AG10803 (cell line): ENCODE measurements at places on chromosomes 5 and 9.
A peak's percentile ranks its signal among the peaks of the same experiment; 100 is the strongest.

- peak; percentile 18 for DNase-seq
Observed at GRCh38 chr5:123278284-123278683, 144.9 kb downstream of the CEP120 start.

DNA sequence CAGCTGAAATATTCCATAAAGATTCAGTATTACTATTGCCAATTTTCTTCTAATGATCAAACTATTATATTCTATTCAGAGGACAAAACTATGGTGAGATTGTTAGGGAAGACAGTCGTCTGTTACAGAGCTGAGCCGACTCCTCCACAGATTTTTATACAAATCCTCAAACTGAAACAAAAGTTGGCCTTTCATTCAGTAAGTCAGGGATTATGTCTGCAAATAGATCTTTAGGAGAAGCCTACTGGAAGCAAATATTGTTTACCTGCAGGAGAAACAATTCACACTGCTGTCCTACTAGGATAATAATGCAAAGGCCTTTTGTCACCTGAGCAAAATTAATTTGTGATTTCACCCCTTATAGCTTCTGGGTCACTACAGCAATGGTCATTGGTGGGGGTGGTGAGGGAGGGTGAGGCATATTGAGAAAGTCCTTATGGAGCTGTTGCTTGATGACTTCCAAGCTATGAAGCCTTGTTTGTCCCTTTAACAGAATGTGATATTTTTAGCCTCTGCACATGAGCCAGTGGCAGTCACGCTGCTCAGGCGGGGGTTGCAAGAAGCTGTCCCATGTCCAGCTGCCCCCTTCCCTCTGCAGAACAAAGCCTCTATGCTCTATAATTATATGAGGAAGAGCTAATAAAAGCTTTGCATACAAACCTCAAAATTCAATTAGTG, 200.5 kb upstream of the KLF9 start:
- no peak for DNase-seq

- DNase-seq: no peak
Observed at GRCh38 chr9:133632806-133633680, 3.1 kb upstream of the DBH start.

DNA sequence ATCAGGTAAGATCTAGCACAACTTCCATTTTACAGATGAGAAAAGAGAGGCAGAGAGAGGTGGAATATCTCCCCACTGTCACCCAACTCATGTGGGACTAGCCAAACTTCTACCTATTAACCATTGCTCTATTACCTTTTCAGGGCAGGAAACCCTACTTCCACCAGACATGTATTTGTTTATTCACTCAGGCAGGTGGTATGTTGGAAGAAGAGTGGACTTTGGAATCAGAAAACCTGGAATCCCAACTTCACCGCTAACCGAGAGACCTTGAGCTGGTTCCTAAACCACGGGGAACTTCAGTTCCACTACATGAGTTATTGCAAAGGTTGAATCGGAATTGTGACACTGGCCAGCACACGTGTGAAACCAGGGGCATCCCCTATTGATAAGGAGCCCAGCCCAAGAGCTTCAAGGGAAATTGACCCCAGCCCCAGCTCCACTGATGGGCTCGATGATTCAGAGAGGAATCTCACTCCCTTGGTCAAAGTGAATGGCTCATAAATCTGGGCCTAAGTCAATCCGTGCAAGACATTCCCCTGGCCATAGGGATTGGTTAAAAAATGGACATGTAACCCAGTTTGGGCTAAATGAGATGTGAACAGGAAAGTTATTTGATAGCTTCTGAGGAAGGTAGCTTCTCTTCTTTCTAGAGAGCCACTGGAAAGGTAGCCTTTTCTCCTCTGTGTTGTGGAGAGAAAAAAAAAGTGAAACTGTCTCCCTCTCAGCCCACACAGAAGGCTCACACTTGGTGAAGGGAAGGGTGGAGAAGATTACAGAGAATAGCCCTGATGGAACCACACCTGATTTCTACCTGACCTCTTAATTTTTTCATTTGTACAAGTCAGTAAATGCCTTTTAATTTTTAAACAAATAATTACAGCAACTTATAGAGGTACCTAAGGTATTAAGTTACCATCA, 5.5 kb upstream of the GLIS3 start:
- DNase-seq: no peak

- DNase-seq: peak; percentile 86
Observed at GRCh38 chr9:128553728-128554127, 1.3 kb downstream of the SPTAN1 start.

DNA sequence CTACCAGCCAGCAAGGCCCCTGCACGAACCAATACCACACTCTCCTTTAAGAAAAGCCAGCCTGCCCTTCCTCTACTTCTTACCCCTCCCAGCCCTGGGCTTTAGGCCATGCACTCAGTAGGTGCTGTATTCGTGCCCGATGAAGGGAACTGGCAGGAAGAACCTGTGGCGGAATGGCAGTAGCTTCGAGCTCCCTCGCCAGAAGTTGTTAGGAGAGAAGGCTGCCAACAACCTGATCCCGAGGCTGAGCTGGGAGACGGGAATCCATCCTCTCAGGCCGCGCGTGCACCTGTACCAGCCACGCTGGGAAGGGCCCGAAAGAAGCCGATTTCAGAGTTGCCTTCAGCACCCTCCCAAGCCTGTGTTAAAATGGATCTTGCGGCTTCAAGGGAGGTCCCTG, 45.3 kb upstream of the AKNA start:
- DNase-seq: no peak

DNA sequence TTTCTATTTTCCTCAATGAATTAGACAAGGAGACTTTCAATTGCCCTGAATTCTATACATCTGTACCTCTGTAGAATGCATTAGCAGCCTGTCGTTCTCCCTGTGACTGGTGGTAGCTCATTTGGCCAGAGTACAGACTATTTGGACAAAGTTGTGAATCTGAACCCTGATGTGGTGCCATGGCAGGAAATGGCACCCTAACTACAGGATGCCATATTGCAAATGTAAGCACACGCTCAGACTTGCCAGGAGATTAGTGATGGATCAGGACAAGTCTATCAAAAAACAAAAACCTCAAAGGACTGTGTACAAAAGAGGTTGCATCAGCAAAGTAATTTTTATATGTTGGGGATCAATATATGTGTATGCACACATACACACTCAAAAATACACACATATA, 58.3 kb downstream of the SVEP1 start:
- DNase-seq: no peak

DNA sequence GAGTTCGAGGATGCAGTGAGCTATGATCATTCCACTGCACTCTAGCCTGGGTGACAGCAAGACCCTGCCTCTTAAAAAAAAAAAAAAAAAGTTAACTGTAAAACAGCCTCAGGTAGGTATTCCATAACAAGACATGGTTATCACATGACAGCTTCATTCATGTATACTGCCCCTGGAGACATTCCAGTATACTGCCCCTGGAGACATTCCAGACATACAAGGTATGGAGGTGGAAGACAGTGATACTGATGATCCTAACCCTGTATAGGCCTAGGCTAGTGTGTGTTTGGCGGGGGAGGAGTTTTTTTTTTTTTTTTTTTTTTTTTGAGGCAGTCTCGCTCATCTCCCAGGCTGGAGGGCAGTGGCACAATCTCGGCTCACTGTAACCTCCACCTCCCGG, 105.5 kb downstream of the RICTOR start:
- no peak for DNase-seq

DNA sequence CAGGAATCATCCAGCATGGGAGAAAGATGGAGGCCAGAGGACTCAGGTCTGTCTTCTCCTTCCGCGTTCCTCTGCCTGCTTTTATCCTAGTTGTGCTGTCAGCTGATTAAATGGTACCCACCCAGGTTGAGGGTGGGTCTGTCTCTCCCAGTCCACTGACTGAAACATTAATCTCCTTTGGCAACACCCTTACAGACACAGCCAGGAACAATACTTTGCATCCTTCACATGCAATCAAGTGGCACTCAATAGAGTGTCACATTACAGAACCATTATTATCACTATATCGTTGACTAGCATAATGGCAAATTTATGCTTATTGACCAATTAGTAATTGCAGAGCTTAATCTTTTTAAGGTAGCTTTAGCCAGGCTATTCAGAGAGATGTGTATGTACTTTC, 64.8 kb downstream of the UNC13B start:
- DNase-seq: no peak

DNA sequence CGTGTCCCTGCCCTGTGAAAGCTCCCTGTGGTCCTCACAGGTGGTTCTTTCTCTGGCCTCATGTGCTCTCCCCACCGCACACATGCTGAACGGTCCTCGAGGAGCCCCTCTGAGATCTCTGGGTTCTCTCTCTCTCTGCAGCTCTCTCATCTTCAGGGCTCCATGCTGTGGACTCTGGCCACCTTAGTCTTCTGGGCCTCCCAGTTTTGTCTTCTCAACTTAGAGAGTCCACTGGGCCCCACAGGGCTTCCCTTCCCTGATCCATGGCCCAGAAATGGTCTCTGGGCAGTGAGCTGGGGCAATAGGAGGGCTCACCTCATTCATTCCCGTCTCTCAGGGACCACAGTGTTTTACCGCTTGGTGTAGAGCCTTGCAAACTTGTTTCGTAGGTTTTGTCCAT, 26.4 kb downstream of the FGD3 start:
- DNase-seq: no peak

DNA sequence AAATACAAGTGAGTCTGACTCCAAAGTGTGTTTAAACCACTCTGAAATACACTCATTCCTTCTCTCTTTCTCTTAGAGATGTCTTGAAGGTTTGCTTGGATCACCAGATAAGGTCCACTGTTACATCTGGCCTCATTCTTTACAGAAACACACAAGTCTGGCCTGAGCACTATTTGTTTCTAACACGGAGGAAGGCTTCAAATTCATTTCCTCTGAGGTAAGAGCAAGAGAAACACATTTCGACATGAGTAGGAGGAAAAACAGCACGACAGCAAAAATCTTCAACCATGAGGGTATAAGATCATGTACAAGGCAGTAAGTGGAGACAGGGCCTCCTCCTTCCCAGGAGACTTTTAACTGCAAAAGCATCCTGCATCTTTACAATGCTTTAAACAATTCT, 8.0 kb downstream of the SIL1 start:
- DNase-seq: peak; percentile 83

DNA sequence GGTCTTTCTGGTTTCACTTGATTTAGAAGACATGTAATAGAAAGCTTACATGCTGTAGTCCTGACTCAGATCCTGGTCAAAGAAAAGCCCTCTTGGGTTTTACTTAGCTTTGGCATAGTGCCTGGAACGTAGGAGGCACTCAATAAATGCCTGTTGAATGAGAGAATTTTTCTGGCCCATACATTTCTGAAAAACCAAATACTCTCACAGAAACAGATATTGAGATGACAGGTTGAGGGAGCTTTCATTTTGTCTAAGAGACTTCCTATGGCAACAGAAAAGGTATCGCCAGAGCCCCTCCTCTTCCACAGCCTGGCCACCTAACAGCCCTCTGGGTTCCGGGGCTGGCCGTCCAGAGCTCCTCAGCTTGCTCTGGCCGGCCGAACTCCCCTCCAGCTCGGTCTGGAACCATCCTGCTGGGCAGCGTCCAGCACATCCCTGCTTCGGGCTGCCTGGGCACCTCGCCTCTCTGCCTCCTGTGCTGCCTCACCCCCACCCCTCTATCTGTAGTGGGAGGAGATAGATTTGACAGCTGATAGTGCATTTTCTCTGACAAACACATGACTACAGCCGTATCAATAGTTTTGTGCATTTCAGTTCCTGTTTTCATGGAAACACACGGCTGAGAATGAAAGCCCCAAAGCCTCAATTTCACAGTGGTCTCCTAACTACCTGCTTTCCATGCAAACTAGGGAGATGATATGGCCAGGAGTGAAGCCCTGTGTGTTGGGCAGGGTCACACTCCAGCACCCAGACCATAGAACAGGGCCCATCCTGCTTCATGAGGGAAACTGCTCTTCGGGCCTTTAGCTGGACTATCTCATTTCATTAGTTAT, 1.1 kb downstream of the IL4 start:
- DNase-seq: peak; percentile 96

DNA sequence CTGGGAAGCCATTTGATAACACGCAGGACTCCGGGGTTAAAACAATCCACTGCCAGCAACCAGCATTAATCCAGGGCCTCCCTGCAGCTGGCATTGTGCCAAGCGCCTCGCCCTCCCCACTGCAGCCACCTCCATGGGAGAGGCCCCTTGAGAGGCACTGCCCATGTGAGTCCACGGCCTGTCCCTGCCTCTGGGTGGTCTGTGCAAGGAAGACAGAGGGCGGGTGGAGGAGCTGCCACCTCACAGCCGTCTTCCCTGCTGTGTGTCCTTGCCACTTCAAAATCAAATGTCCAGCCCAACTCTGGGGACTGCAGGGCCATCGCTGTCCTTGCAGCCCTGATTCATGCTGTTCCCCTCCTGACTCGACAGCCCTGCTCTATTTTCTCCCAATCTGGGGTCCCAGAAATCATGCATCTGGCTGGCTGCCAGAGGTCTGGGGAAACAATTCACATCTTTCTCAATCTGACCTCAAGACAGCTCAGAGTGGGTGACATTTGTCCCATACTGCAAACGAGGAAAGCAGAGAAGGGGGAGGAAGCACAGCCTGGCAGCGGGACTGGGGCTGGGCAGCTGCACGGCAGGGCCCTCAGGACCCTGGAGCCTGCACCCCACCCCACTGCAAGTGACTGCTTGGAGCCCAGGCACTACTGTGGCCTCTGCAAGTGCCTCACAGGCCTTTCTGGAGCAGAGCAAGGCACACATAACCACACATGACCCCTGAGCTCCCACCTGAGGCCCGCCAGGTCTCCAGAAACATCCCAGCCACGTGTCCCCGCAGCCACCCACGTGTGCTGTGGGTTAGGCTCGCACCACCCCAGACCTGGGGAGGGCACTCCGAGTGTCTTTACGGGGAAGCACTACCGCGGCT, 15.7 kb downstream of the BRD3OS start:
- DNase-seq: no peak

- peak; percentile 79 for DNase-seq
Observed at GRCh38 chr9:121331992-121332685, 37.9 kb downstream of the STOM start.

DNA sequence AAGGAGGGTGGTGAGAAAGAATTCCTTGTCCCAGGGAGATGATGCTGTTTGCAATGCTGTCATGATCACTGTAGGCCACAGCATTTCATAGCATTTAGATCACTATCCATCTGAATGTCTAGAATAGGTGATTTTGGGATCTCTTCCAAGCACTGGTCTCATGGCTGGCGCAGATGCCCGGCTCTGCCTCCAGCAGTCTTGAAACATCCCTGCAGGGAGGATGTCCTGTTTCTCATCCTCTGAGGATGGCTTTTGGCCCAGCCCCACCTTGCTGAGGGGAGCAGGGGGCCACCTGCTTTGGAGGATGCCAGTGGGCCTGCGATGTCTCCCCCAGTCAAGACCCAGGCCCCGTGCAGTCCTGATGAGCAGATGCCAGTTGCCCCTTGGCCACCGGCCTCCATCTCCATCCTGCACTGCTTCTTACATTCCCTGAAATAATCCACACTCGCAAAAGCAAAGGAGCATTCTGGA, 63.5 kb upstream of the GARNL3 start:
- peak; percentile 42 for DNase-seq
